Psoas muscle (tissue), 8 donors: ENCODE measurements at places on chromosomes 1 and 21. TPM values are rescaled to one million over a fixed set of nuclear protein-coding genes. Genes with fewer than 3 reads are reported as not detected.

The CRYBG2 gene
- 0.01 TPM for polyA plus RNA-seq

- no peaks in the 10 kb centered on the region for H3K4me1 ChIP-seq
- H3K36me3 ChIP-seq = no peaks in the 10 kb centered on the region
- DNase-seq = no peak
- no peak overlapping the region for H3K27ac ChIP-seq
Measured at GRCh38 chr1:160608057-160608456, 28.8 kb upstream of the CD84 start.

The SHE gene
- polyA plus RNA-seq = 4.3 TPM

The A3GALT2 gene
- polyA plus RNA-seq = not detected

- H3K27me3 ChIP-seq = no peaks in the 10 kb centered on the region
- H3K4me1 ChIP-seq = peaks cover 7% of the 10 kb centered on the region
- H3K36me3 ChIP-seq = no peaks in the 10 kb centered on the region
- H3K4me3 ChIP-seq = no peak overlapping the region
Measured at GRCh38 chr1:7043719-7044535, 258.7 kb downstream of the CAMTA1 start.

DNA sequence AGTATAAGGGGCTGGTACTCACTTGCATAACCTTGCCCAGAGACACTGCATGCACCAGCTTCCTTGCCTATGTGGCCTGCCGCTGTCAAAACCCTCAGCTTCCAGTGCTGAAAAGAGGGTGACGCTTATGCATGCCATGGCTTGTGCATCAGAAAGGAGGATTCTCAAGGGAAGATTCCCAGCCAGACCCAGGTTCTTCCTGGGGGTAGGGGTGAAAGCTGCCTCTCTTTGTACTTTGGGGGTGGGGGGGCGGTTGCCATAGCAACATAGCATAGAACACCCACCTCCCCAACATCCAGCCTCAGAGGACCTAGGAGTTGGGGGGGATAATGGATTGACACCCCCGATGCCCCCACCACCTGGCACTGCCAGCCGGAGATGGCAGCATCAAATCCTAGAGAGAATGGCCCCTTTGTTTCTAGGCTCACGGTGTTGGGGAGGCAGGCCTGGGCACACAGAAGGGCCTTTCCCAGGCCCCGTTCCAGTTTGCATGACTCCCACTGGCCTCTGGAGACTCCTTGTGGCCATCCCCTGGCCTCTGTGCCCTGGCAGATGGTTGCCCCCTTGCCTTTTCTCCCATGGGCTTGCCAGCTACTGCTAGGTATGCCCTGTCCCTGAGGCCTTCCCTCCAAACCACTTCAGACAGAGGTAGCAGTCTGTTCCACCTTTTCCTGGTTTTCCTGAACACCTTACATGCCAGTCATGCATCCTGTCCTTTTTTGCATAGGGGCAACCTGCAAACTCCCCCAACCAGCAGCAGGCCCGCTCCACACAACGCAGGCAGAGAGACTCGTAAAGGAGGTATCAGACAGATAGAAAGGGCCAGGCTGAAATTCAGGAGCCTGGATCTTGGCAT is 44.6 kb downstream of the RHBG start:
- H3K4me3 ChIP-seq = no peak overlapping the region
- H3K4me1 ChIP-seq = no peaks in the 10 kb centered on the region
- no peak overlapping the region for H3K27ac ChIP-seq
- no peaks in the 10 kb centered on the region for H3K36me3 ChIP-seq
- DNase-seq = no peak

DNA sequence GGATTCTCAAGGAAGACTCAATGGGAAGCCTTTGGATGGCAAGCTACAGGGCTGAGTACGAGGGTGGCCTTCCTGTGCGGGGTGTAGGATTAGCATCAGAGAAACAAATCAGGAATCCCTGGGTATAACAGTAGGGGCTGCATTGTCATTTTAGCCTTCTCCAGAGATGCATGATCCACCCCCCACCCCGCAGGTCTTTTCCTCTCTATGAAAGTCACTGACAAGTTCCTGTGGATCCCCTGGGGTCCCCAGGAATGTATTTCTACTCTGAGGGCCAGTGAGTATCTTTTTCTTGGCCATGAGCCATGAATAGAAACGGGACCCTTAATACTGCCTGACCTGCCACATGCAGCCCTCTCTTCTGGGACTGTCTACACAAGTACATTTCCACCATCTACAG is 473.0 kb upstream of the VAMP3 start:
- no peak for DNase-seq
- H3K4me3 ChIP-seq = no peak overlapping the region
- no peak overlapping the region for H3K27ac ChIP-seq
- peaks cover 18% of the 10 kb centered on the region for H3K4me1 ChIP-seq
- H3K36me3 ChIP-seq = no peaks in the 10 kb centered on the region

- H3K4me3 ChIP-seq = no peak overlapping the region
- no peaks in the 10 kb centered on the region for H3K4me1 ChIP-seq
- no peak overlapping the region for H3K27ac ChIP-seq
Measured at GRCh38 chr1:24541711-24542346, 14.1 kb upstream of the NCMAP start.

DNA sequence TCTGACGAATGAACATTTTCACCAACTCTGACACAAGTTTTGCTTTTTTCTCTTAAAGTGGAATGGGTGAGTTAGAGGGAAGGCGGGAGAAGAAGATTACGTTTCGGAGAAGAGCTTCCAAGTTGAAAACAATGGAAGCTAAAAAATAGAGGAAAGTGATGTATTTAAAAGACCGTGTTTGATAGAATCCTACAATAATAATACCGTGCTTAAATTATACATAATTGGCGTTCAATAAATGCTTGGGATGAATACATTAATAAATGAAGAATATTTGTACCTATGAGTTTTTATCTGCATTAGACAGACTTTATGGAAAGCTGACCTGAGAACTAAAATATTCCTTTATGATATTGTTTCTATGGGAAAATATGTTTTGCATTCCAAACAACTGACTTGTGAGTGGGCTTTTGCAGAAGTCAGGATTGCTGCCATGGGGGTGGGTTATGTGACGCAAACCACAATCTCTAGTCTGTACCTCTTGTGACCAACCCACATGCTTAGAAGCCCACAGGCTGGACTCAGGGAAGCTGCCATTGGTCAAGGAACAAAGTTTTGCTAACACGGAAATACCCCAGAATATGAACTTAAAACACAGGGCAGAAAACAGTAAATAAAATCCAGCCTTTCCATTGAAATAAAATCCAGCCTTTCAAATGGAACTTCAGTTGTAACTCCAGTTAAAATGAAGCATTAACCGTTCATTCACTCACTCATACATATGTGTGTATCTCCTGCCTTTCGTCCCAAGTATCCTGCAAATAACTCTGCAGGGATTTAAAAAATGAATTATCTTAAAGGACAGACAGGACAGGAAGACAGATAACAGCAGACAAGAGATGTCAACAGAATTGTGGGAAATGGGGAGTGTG is 21.3 kb upstream of the ATF3 start:
- H3K27me3 ChIP-seq = peaks cover 21% of the 10 kb centered on the region
- no peaks in the 10 kb centered on the region for H3K36me3 ChIP-seq
- no peaks in the 10 kb centered on the region for H3K4me1 ChIP-seq
- DNase-seq = no peak
- no peak overlapping the region for H3K4me3 ChIP-seq

The OR2T35 gene
- polyA plus RNA-seq = not detected

The FCRLB gene
- 0.25 TPM for polyA plus RNA-seq

The NHLH1 gene
- 0.07 TPM for polyA plus RNA-seq
